Femur (tissue), 1 donor: ENCODE measurements at places on chromosomes 3 and 15.

- no peak for DNase-seq
Measured at GRCh38 chr3:112364291-112364690, 31.3 kb downstream of the CD200 start.

DNA sequence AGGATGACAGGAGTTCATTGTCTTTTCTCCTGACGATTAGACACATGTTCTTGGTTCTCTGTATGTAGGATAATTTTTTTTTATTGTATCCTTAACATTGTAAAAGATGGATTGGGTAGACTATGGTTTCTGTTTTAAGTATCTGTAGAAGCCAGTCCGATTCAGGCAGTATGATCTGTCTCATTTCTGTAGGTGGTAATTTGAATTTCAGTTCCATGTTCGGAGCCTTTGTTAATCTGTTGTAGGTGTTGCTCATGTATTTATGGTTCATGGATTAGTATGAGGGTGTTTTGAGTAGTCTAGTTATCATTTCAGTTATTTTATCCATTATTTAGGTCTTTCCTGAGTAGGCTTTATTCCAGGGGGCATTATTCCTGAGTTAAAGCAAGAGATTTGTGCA, 32.4 kb upstream of the MME start:
- DNase-seq: no peak

GRCh38 chr3:8857720-8858367, 88.4 kb upstream of the OXTR start:
- no peak for DNase-seq

DNA sequence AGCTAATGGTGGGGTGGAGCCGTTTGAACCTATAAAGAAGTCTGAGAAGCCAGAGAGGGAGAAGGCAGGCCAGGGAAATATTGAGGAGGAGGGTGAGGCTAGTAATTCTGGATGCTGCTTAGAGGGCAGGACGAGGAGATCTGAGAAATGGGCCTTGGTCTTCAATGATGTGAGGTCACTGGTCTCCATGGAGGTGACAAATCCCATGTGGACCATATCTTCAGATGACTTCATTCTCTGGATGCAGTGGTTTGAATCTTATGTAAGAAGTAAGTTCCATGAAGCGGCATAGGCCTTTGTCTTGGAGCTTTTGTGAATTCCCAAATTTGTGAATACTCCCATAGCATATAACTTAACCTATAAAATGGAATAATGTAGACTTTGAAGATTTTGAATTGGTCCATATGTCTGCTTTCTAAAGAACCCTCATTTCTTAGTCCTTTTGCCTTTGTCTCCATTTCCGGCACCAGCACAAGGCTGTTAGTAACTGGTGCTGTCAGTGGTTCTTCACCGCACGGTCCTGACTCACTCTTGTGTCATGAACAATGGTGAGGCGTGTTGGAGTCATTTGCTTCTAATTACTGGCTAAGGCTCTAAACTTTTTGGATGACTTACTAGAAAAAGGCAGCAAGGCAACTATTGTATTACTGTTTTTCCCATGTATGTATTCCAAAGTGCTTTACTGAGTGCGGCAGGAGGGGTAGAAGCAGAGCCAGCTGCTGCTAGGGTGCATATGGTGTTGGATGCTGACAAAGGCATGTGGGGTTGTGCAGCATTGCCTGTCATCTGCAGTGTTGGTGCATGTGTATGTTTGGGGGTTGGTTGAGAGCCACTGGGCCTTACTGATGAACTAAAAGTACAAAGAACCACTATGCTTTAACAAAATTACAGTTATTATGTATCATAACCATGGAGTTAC, 279.3 kb upstream of the C2CD4B start:
- no peak for DNase-seq

DNA sequence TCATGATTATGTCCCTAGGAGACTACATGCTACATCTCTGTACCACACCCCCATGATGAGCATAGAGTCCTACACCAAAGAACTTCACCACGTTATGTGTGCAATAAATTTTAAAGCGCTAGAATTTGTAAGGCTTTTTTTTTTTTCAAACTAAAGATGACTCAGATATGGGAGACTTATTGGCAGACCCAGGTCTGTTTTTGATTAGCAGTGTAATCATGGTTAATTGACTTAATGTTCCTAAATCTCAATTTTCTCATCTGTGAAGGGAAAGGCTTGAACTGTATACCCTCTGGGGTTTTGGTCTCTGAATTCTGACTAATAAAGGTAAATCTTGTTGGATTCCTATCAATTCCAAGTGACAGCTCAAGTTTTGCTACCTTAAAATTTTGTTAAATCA, 26.4 kb downstream of the ABI3BP start:
- no peak for DNase-seq

GRCh38 chr15:40430271-40430805, 10.4 kb upstream of the BAHD1 start:
- DNase-seq: peak; percentile 55

DNA sequence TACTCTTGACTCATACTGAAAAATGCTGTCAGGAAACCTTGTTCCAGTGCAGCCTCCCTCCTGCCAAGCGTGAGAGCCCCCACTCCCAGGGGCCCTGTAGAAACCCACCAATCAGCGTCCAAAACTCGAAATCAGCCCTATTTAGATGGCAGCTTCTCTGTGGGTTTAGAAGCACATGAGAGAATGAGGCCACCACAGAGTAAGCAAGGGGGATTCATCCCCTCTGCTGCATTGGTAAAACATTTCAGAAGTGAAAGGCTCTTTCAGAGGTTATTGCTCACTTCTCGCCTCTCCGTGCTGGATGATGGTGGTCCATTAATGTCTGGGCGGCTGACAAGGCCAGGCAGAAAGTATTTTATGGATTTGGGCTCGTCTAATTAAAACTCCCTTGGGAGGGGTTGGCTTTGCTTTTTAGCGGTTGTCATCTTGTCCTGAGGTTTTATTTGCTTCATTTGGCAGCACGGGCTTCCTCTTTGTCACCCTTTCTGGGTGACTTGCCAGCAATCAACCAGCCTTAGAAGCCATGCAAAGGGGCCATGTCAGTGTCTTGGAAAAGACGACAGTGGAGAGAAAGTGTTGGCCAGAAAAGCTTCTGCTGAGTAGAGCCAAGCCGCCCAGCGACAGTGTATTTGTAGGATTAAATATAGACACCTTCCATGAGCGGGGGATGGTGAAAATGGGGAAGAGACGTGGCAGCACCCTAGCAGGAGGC, 145.5 kb downstream of the ATP10A start:
- DNase-seq: peak; percentile 60

GRCh38 chr15:51706291-51706690, 25.0 kb downstream of the SCG3 start:
- DNase-seq: peak; percentile 39

GRCh38 chr15:28944696-28945300, 59.0 kb downstream of the APBA2 start:
- DNase-seq: no peak

- DNase-seq: no peak
Measured at GRCh38 chr15:32870240-32871033, 152.6 kb downstream of the GREM1 start.

DNA sequence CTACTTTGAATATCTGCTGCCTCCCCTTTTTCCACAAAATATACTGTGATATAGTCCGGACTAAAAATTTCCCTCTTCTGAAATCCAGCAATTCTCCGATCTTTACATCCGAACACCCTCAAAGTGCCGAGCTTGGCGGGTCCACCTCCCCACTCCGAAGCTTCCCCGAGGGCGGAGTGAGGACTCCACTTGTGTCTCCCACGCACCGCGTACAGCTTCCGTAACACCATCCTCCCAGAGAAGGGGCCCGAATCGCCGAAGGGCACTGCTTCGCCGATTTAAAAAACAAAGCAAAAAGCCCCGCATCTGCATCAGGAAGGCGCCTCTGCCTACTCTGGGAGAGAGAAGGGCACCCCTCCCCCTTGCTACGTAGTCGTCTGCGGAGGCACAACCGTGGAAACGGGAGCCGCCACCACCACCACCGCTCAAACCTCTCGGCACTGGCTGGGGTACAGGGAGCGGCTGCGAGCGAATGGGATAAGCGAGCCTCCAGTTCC, 551 bp downstream of the NCBP2 start:
- DNase-seq: no peak
